ENCODE measurements at places on chromosomes 6 and 20.

- DNase-seq = no peak
These were observed 57.0 kb upstream of the GNRH2 start for GRCh38 chr20:2986466-2986865.

DNA sequence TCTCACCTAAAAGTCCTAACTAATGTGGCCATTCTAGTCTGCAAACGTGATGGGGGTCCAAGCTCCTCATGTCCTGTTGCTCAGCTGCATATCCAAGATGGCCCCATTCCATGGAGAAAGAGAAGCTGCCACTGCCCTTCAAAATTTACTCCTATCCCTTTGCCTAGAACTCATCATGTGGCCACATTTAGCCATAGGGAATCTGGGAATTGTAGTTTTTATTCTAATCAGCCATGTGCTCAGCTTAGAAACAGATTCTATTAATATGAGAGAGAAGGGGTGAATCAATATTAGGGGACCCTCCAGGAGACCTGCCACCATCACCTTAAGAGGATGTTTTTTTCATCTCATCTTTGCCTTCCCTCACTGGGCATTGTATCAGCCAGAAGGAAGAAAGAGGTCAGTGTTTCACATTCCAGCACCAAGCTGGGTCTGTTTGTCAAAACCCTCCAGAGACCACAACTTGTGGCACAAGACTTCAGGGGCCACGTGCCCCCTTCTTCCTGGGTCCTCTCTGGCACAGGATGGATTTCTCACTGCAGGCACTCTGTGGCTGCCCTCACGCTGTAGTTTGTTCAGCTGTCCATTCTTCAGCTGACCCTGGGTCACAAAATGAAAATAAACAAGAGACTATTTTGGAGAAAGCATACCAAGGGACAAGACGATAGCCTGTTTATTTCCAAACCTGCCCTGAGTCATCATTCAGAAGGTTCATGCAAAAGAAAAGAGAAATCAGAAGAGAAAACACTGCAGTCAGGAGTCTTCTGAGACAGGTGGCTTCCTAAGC lies 172.0 kb downstream of the EYA2 start:
- DNase-seq = no peak

DNA sequence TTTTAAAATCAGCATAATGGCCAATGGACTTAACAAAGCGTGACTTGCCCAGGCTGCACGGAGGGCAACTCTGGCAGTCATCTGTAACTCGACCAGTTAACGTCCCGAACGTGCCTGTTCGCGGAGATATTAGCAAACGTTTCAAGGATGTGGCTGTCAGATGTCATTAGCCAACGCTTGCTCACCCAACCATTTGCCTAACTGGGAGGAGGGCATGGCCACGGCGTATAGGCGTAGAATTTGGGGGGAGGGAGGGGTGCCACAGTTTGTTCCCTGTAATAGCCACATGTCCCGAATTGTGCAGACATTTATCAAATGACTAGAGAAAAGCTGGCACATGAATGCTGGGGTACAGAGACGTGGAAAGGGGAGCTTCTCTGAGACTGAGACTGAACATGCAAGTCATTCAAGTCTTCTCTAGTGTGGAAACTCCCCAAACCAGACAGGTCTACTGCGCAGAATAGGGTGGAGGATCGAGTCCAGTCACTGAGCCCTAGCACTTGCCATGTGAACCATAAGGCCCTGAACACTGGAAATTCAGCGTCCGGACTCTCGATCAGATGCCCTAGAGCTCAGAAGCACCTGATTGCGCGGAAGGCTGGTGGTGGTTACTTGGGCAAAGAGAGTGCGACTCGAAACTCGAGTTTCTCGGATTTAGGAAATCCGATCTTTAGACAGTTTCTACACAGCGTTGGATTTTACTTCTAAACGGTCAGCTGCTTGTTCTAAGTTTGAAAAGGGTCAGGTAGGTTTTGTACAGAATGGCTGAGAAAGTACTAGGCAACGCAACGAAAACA lies 32.6 kb downstream of the TFAP2B start:
- DNase-seq = no peak

GRCh38 chr6:125439512-125439911 lies 137.7 kb upstream of the HDDC2 start:
- no peak for DNase-seq

DNA sequence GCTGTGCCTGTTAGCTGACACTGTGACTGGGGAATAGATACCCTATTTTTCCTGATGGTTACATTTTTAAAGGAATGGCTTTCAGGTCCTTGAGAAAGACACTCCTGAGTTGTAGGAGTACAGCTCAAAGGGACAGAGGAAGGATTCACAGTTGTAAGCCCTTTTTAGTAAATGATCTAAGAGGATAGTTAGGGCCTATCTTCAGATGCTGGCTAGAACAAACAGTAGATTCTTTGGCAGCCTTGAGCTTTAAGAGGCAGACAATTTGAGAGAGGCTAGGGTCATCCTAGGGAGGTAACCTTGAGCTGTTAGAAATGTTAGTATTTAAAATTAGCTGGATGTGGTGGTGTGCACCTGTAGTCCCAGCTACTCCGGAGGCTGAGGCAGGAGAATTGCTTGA lies 111.5 kb downstream of the ZFAND3 start:
- DNase-seq = no peak

DNA sequence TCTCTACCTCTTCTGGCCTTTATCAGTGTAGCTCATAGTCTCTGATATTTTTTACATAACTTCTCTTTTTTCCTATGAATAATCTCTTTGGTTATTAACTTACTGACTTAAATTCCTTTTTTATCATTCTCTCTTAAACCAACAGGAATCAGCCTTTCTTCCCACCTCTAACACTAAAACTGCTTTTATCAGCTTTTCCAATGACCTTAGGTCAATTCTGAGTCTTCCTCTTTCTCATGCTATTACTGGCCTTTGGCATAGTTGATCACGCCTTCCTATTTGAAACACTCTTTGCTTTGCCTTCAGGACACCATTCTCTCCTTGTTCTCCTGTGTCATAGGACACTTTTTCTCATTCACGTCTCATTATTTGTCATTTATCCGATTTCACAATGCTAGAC lies 8.1 kb upstream of the HINT3 start:
- no peak for DNase-seq

GRCh38 chr20:3678198-3678597 lies 3.6 kb downstream of the ADAM33 start:
- DNase-seq = no peak

DNA sequence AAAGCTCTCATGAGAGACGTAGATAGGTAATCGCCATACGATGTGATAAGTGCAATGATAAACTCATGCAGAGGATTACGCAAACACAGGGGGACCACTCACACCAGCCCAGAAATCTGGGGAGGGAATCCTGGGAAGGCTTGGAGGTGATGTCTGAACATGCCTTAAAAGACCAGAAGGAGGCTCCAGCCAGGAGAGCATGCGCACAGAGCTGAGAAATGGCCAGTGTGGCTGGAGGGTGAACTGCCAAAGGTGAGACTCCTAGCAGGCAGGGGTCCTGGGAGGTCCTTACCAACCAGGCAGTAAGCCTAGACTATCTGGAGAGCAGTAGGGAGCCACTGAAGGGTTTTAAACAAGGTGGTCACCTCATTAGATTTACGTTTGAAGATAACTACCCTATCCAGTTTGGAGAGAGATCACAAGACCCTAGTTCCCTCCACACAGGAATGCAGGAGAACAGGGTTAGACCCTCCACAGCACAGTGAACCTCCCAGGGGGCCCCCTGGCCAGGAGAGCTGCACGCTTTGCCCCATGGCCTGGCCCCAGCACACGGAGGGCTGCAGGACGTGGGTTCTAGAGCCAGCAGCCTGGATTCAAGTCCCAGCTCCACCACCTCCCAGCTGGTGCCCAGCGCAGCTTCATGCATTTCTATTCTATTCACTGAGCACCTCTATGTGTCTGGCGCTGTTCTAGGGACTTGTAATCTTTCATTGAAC lies 13.1 kb downstream of the MDFI start:
- no peak for DNase-seq

GRCh38 chr6:37698264-37699137 lies 818 bp upstream of the MDGA1 start:
- DNase-seq = peak; percentile 51

- no peak for DNase-seq
These were observed 15.2 kb downstream of the COX4I2 start for GRCh38 chr20:31652917-31653396.

DNA sequence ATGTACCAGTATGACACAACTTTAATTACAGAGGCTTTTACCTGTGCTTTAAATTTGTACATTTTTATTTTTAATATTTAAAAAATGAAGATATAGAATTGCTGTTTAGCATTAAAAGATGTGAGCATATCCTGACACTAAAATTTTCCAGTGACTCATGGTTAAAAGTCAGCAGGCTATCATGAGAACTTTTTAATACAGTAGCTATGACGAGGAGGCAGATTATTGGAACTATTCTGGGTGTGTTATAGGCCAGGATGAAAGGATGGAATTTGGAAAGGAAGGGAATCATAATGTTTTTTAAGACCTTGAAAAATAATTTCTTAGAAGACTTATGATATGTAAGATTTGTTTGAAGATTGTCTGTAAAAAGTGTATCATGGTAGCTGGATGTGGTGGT lies 91.0 kb downstream of the GFRA4 start:
- DNase-seq = no peak

GRCh38 chr6:125314009-125314581 lies 12.3 kb upstream of the HDDC2 start:
- DNase-seq = peak; percentile 45

GRCh38 chr6:148678682-148679081 lies 68.1 kb upstream of the UST start:
- no peak for DNase-seq

DNA sequence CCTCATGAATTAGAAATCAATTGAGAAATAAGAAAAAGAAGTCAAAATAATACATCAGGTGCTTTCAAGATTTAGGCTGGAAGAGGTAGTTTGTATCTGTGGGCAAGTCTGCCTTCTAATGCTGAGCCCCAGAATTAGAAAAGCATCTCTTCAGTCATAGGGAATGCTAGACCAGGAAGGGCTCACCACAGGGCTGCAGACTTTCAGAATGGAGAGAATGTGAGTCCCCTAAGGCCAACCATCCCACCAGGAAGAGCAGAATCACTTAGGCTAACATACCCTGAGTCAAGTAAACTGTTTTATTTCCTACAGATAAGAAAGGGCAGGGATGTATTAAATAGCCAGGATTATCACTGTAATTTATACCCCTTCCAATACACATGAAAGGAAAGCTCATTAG lies 510.2 kb downstream of the RNF144B start:
- no peak for DNase-seq

DNA sequence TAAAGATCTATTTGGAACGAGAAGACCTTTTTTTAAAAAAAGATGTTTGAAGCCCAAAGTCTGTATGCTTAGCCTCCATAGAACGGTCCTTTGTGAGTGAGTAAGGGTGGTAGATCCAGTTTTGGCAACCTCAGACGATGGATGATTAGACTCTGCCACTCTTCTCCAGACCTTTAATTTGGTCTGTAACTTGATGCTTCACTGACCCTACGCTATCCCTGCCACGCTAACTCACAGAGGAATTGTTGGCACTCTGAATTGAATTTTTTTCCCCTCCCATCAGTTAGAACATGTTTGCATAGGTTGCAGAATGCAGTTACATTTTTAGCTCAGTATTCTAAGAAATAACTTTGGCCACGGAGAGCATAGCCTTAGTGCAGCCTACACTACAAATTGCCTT lies 15.8 kb upstream of the DEK start:
- DNase-seq = no peak

- peak; percentile 71 for DNase-seq
These were observed 11.6 kb upstream of the SLC2A12 start for GRCh38 chr6:134063966-134064445.

- no peak for DNase-seq
These were observed 25.9 kb upstream of the FOXQ1 start for GRCh38 chr6:1285956-1286355.

- no peak for DNase-seq
These were observed 43.5 kb downstream of the ZFAND3 start for GRCh38 chr6:37862992-37863391.

GRCh38 chr20:54429364-54429763 lies 46.0 kb upstream of the DOK5 start:
- DNase-seq = no peak

DNA sequence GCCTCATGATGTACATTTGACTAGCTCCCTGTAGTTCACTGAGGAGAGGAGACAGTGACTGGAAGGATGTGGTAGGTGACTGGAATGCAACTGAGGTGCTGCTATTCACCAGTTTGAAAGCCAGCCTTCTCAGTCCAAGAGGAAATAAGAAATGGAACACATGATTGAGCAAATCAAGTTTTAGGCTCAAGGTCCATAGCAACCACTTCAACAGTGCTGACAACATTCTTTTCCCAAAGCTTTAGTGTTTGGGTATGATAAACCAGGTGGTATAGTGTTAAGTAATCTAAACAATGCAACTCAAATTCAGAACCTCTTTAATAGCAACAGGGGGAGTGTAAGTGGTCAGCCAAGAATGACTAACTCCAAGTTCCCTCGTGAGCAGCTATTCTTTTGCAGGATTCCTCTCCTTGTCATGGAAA lies 9.2 kb downstream of the ZHX3 start:
- no peak for DNase-seq

DNA sequence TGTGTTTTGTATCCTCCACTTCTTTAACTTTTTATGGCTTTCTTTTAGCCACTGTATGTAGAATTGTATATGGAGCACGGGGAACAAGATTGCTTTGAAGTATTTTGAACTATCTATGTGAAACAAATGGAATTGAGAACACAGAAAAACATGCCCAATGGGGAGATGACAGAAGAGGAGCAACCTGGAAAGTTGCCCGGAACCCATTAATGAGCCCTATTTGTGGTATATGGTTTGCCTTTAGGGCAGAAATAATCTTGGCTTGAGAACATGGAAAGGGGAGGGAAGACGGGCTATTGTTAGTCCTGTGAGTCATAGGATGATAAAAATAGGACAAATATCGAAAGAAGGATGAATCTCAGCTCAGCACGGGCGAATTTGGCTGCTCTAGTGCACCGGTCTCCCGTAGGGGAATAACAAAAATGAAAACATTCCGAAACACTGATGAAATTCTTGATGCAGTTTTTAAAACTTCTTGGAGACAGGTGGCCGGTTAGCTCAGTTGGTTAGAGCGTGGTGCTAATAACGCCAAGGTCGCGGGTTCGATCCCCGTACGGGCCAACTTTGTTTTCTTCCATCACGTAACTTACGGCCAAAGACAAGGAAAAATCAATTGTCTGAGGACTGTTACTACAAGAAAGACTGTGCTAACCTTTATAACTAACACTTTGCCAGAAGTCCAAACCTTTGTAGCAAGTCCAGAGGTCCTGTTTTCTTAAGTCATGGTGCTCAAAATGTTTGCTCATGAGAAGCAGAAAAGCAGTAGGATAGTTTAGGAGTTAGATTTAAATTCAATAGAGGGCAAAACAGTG lies 15.7 kb downstream of the HMGN4 start:
- DNase-seq = peak; percentile 90

Data from CD4-positive, alpha-beta T cell treated with Interleukin-1 beta for 1 hour (primary cell).